ENCODE measurements at places on chromosomes 16 and 17.

- DNase-seq: no peak
Observed at GRCh38 chr16:63283721-63284120, 1247.5 kb upstream of the CDH8 start.

DNA sequence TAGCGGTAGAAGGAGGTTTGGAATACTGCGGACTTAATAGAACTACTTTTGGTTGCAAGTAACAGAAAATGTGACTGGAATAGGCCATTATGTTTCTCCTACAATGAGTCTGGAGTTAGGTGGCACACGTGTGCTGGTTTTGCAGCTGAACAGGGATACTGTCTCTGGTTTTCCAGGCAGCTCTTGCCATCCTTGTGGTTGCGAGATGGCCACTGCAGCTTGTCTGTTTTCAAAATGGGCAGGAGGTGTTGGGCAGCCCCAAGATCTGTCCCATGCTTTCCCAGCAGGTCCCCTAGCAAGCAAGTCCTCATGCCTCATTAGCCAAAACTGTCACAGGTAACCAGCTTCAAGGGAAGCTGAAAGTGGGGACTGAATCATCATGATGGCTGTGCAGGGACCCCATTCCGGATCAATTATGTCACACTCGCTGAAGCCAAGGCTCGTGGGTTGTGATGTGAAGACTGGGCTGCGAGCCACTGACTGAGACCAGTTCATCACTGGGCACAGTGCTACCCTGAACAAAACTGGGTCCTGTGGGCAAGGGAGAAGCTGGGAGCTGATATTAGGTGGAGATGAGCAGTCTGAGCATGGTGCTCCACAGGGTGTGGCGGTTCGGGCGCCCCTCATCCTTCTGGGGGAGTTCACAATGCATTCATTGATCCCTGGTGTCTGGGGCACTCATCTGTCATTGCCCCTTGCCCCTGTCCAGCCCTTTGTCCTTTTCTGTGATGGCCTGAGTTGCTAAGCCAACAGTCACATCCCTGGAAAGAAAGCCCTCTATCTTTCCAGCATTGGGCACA lies 82.1 kb downstream of the KSR1 start:
- no peak for DNase-seq

DNA sequence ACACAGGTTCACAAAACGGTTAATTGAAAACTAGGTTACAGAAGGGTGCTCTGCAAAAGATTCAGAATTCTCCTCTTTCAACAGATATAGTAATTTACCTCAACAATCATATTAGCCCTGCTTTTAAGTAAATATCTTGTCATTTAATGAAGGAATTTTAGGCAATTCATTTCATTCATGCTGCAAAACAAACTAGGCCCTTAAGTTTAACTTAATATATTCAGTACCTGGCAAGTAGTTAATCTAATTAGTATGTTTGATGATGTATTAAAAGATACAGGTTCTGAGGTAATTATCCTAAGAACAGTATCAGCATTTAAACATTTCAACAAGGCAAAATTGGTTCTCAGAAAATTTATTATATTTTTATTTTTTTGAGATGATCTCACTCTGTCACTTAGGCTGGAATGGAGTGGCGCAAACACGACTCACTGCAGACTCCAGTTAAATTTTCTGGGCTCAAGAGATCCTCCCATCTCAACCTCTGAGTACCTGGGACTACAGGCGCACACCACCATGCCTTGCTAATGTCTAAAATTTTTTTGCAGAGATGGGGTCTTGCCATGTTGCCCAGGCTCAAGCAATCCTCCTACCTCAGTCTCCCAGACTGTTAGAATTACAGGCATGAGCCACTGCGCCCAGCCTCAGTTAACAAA lies 44.9 kb downstream of the SMURF2 start:
- DNase-seq: no peak

GRCh38 chr17:77127735-77128361 lies 12.9 kb upstream of the SEC14L1 start:
- DNase-seq: peak; percentile 73

- no peak for DNase-seq
Observed at GRCh38 chr16:67169642-67170167, 633 bp upstream of the NOL3 start.

DNA sequence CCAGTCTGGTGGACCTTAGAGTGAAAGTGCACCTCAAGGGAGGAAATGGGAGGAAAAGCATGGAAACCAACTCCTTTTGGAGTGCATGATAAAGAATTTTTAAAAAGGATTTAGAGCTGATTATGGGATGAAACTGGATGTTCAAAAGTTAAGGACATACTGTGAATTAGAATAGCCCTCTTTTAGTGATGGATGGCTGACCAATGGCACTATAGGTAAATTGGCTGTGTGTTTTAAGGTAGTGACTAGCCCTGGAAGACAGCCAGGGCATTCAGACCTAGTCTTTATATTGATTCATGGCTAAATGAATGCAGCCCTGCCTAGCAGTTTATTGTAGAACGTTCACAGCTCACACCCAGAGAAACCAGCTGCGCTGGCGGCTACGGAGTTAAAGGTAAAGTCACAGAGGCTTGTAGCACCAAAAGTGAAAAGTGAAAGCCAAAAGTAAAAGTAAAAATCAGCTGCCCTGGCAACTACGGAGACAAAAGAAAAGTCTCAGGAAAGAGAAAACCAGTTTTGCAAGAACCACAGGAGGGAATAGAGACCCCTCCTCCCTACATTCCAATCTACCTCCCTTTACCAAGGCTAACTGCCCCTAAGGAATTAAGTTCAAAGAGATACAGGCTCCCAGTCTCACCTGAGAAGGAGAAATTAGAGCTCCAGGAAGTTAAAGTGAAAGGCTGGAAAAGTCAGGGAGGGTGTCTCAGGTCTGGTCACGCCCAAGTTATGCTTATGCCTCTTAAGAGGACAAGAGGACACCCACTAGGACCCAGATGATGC lies 21.8 kb downstream of the ACSM1 start:
- DNase-seq: peak; percentile 25

GRCh38 chr17:35127751-35128514 lies 6.5 kb downstream of the FNDC8 start:
- DNase-seq: no peak

GRCh38 chr17:79892457-79893241 lies 53.4 kb upstream of the CBX4 start:
- no peak for DNase-seq

GRCh38 chr17:60901242-60901641 lies 223.6 kb downstream of the BCAS3 start:
- DNase-seq: no peak

DNA sequence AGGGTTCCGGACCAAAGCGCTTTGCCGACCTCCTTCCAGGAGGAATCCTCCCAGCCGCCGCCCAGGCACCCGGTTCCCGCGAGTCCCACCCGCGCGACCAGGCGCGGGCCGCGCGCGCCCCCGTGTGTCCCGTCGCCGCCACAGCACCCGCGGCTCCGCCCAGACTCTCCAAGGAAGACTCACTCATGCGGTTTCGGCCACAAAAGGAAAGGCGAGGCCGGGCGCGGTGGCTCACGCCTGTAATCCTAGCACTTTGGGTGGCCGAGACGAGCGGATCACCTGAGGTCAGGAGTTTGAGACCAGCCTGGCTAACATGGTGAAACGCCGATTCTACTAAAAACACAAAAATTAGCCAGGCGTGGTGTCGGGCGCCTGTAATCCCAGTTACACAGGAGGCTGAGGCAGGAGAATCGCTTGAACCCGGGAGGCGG lies 3.5 kb upstream of the PKMYT1 start:
- DNase-seq: peak; percentile 66

GRCh38 chr17:80953471-80954315 lies 37.9 kb upstream of the CHMP6 start:
- DNase-seq: no peak

DNA sequence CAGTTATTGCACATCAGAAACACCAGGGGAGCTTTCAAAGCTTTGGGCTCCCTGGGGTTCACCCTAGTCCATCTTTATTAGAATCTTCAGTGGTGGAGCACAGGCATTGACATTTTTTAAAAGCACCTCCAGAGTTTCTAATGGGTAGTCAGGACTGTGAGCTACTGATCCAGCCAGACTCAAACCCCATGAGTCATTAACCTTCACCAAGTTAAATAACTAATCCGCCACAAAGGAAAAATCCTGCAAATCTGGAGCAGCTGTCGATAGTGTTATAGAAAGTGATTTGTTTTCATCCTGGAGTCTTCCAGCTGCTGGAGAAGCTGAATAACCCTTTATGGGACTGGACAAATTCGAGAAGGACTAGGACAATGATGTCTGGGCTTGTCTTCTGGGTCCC lies 93.2 kb upstream of the PIRT start:
- no peak for DNase-seq

GRCh38 chr17:77572851-77573250 lies 385.7 kb upstream of the TNRC6C start:
- DNase-seq: no peak

- no peak for DNase-seq
Observed at GRCh38 chr16:73190688-73191659, 143.0 kb upstream of the ZFHX3 start.

- DNase-seq: no peak
Observed at GRCh38 chr17:3565143-3565542, 7.5 kb upstream of the TRPV3 start.

All from stimulated activated CD4-positive, alpha-beta T cell treated with anti-CD3 and anti-CD28 coated beads, Interleukin-4, amount 100 ng/mL, for 4 hours (primary cell).